ENCODE measurements at places on chromosomes 6 and 20. TPM values are rescaled to one million over a fixed set of nuclear protein-coding genes. Genes with fewer than 3 reads are reported as not detected.

Gene IER3
- 197 TPM for total RNA-seq

Gene CAGE1
- total RNA-seq: 0.31 TPM

Gene IMPG1
- total RNA-seq: not detected

Gene REM1
- total RNA-seq: not detected

Gene CRISP3
- total RNA-seq: not detected

GRCh38 chr6:161557333-161558107 is 283.7 kb upstream of the AGPAT4 start:
- H3K4me3 ChIP-seq: no peak overlapping the region
- no peak for DNase-seq
- no peaks in the 10 kb centered on the region for H3K4me1 ChIP-seq
- no peaks in the 10 kb centered on the region for H3K27me3 ChIP-seq
- no peak overlapping the region for H3K27ac ChIP-seq

GRCh38 chr6:537114-537513 is 119.8 kb downstream of the HUS1B start:
- peaks cover 11% of the 10 kb centered on the region for H3K4me1 ChIP-seq
- H3K36me3 ChIP-seq: peaks cover 30% of the 10 kb centered on the region
- no peak for DNase-seq
- H3K27me3 ChIP-seq: no peaks in the 10 kb centered on the region
- no peak overlapping the region for H3K27ac ChIP-seq

DNA sequence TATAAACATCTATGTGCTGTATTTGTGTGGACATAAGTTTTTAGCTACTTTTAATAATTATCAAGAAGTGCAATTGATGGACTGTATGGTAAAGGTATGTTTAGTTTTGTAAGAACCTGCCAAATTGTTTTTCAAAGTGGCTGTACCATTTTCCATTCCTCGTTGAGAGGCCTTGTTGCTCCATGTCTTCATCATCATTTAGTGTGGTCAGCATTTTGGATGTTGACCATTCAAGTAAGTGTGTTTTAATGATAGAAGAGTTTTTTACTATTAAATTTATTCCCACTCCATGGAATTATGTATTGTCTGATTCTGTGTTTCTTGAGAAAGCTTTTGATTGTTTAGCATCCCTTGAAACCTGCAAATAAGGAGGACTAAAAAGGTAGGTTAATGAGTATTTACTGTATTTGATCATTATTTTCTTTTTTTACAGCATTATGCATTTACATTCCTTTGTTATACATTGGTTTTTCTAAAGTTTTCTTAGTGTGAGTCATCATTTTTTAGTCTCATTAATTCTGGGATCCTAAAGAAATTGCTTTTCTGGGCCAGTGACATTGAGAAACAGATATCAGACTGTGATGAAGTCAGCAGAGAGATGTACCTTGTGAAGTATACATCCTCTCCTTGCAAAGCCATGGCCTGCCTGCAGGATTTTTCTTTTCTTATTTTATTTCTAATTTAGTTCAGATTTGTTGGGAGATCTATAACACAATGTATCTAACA is 312.8 kb upstream of the PTCHD4 start:
- DNase-seq: no peak
- H3K36me3 ChIP-seq: no peaks in the 10 kb centered on the region
- H3K4me1 ChIP-seq: no peaks in the 10 kb centered on the region
- H3K4me3 ChIP-seq: no peak overlapping the region
- H3K27me3 ChIP-seq: no peaks in the 10 kb centered on the region

- H3K4me1 ChIP-seq: peaks cover 8% of the 10 kb centered on the region
- H3K27ac ChIP-seq: no peak overlapping the region
- H3K27me3 ChIP-seq: no peaks in the 10 kb centered on the region
- peaks cover under 1% of the 10 kb centered on the region for H3K36me3 ChIP-seq
These were observed 249.8 kb downstream of the GMDS start for GRCh38 chr6:1995636-1996035.

DNA sequence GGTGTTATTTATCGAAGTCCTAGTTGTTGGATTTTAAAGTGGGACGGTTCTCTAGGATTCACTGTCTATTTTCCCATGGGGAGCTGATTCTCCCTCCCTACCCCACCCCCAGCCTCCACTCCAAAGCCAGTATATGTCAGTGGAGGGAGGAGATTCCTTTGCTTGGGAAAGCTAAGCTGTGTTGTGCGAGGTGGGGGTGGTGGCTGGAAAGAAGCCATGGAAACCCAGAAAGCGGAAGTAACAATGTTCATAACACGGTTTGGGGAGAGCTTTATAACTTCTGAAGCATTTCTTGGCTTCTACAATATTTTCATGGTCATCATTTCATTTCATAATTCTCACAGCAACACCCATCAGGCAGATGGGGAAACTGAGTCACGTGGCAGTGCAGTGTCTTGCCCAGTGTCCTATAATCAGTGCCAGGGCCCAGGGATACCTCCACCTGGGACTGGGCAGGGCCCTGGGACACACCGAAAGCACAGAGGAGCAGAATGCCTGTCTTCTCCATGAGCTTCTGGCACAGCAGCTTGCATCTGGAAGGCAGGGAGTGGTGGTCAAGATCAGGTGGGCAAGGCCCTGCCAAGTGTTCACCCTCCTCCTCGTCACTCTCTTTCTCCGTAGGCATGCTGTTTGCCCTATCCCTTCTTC is 4.5 kb downstream of the SUN5 start:
- no peak overlapping the region for H3K27ac ChIP-seq
- no peak for DNase-seq
- H3K27me3 ChIP-seq: no peaks in the 10 kb centered on the region

DNA sequence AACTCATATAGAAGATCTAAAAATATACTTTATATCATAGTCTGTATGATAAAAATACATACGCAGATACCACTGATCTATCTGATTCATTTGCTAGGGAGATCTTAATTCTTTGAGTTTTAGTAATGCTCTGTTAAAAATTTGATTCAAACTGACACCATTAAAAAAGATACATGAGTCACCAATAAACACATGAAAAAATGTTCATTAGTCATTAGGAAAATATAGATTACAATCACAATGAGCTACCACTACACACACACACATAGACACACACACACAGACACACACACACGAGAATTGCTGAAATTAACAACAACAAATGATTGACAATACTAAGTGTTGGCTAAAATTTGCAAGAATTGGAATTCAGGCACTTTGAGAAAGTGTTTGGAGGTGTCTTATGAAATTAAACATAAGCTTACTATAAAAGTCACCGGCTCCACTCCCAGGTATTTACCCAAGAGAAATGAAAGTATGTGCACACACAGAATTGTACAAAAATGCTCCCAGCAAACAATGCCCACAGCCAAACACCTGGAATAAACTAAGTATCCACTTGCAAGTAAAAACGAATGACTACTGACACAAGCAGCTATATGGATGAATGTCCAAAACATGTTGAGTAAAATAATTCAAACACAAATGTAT is 117.7 kb upstream of the GGTLC1 start:
- DNase-seq: no peak
- no peaks in the 10 kb centered on the region for H3K36me3 ChIP-seq
- H3K4me1 ChIP-seq: peaks cover 20% of the 10 kb centered on the region
- H3K27ac ChIP-seq: no peak overlapping the region

DNA sequence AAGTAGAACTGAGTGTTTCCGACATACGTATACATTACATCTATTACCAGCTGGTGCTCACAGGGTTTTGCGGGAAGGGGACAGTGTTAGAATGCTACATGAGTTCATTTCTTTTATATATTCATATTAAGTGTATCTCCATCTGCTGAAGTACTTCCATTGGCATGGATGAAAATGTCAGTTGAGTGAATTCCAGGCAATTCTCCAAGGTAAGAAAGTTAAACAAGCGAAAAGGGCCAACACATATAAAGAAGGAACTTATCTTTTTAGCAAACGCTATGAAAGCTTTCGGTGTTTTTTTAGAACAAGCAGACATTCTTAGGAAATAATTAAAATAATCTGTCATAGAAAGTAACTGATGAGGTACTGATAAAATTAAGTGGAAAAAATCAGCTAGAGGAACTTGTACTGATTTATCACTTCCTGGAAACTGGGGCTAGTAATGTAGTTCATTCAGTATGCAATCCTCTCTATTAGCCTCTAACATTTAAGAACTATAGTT is 34.6 kb downstream of the RNF146 start:
- peaks cover 29% of the 10 kb centered on the region for H3K4me1 ChIP-seq
- H3K4me3 ChIP-seq: no peak overlapping the region
- no peaks in the 10 kb centered on the region for H3K27me3 ChIP-seq

DNA sequence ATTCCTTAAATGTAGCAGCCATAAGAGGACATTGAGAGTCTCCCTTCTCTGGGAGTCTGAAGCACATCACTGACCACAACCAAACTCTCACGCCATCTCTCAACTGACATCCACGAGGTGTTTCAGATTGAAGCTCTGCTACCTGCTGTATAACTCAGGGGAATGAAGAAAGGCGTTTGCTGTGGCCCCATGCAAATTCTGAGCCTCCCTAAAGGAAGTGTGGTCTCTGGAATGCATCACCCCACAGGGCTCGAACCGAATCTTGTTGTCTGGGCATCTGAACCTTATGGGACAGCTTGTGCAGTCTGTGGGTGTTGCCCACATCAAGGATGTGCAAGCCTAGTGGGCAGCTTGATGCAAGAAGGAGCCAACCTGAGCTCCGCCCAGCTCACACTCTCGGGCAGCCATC is 10.9 kb downstream of the PMEPA1 start:
- H3K4me1 ChIP-seq: peaks cover 49% of the 10 kb centered on the region
- H3K4me3 ChIP-seq: peak overlapping the region; percentile 81
- H3K36me3 ChIP-seq: no peaks in the 10 kb centered on the region
- peaks cover 5% of the 10 kb centered on the region for H3K27me3 ChIP-seq
- DNase-seq: peak; percentile 24

All from activated T-cell treated with anti-CD3 and anti-CD28 coated beads, Interleukin-2, amount 50 U/mL, for 72 hours (primary cell).